ENCODE measurements at places on chromosomes 2 and 18.

GRCh38 chr2:172578054-172578453, 22.2 kb downstream of the PDK1 start:
- DNase-seq: no peak

- DNase-seq: no peak
Measured at GRCh38 chr18:51884039-51884438, 456.0 kb upstream of the DCC start.

DNA sequence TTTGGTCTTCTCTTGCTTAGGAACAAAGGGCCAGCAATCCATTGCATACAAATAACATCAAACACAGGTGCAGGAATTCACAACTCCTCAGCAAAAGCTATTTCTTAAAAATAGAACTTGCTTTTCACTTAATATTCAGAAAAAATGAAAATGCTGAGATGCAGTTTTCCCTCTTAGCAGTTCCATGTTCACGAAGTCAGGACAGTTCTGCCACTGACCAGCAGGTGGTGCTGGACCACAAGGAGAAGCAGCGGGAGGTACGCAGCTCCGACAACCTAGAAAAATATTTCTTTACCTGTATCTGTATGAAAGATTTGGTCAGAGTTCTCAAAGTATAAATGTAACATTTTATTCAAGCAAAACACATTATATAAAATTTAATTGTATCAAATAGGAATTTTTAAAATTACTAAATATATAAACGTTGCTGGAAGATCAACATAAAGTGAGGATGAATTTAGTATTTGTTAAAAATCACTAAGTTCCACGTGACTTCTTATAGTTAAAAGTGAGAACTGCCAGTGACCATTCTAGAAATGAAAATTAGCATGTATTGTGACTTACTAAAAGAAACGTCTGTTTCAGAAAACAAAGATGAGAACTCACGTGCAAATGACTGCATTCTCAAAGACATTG, 48.8 kb downstream of the ADNP2 start:
- no peak for DNase-seq

- no peak for DNase-seq
Measured at GRCh38 chr2:182018218-182018617, 32.6 kb downstream of the PPP1R1C start.

- DNase-seq: no peak
Measured at GRCh38 chr18:27202741-27203140, 17.6 kb upstream of the CHST9 start.

GRCh38 chr2:154306266-154306970, 392.1 kb upstream of the KCNJ3 start:
- no peak for DNase-seq

DNA sequence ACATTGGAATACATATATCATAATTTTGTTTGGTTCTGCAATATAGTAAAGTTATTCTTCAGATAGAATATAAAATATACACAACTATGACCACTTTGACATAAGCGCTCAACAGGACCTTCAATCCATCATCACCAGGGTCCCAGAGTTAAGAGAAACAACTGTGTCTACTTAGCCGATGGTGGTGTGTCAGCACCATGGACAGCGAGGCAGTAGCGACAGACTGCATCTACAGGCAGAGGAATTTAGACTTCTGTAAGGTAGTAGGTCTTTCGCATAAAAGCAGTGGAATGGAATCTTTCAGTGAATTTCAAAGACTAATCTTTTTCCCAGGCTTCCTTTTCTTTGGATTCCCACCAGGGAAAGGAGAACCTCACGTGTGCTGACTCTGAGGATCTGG, 20.5 kb upstream of the LRPPRC start:
- DNase-seq: no peak

DNA sequence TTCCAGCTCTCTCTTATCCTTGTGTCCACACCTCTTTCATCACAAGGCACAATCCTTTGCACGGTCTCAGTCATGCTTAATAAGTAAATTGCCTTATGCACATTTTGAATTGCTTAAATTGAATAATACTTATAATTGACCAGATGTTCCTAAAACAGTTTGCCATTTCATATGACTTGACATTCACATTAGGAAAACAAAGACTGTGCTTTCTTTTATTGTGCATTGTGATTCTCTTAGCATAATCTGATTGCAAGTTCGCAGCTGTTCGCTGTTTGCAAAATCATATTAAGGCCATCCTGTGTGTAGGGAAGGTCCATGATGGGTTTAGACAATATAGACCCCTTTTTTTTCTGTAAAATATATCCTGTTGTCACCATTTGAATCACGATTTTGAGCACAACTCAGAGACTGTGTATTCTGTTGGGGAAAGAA, 75.6 kb downstream of the RNF144A start:
- DNase-seq: no peak

GRCh38 chr2:56674084-56674483, 490.3 kb downstream of the CCDC85A start:
- no peak for DNase-seq

DNA sequence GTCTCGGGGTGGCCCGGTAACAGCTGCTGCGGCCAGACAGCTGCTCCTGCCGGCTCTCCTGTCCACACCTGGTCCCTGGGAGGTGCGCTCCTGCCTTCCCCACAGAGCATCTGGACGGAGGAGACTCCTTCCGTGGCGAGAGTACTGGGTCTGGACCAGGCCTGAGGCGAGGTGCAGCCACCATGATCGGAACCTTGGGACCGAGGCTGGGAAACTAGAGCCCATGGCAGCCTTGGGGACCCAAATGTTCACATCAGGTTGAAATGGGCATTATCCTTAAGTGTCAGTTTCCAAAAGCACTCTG, 628 bp downstream of the GIGYF2 start:
- no peak for DNase-seq

DNA sequence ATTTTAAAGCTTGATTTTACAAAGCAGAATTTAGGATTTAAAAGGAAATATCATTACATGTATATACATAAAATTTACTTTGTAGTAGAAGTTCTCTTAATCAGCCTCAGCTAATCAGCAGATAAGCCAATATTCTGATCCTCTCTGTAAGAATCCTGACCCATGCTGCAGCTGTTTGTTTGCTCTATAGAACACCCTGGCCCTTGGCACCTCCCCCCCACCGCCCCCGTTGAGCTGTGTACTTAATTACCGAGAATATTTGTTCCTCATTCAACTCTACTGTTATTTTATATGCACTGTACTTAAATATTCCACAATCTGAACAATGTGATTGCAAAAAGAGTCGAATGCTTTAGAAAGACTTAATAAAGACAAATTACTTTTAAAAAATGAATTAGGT, 98.0 kb downstream of the EVA1A start:
- DNase-seq: no peak

DNA sequence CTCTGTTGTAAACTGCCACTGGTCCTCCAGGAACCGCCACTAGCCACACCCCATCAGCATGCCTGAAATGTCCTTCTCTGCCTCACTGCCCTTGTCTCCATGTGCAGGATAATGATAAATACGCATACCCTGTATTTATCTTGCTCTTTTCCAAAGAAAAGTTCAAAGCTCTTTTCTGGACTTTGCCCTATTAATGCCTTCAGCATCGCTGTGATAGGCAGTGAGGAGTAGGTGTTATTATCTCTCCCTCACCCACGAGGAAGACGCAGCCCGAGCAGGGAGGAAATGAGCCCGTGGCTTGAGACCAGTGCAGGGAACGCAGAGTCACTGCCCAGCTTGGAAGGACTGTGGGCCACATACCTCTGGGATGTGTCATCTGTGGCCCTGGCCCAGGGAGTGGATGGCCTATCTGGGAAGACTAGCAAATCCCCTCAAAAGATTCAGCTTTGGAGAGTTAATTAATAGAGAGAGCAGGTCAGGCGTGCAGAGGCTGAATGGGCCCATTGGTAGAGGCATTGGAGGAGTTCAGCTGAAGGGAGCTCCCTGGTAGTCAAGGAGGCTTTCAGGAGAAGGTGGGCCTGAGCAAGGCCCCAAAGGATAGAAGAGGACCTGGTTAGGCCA, 39.5 kb upstream of the MCFD2 start:
- DNase-seq: no peak

DNA sequence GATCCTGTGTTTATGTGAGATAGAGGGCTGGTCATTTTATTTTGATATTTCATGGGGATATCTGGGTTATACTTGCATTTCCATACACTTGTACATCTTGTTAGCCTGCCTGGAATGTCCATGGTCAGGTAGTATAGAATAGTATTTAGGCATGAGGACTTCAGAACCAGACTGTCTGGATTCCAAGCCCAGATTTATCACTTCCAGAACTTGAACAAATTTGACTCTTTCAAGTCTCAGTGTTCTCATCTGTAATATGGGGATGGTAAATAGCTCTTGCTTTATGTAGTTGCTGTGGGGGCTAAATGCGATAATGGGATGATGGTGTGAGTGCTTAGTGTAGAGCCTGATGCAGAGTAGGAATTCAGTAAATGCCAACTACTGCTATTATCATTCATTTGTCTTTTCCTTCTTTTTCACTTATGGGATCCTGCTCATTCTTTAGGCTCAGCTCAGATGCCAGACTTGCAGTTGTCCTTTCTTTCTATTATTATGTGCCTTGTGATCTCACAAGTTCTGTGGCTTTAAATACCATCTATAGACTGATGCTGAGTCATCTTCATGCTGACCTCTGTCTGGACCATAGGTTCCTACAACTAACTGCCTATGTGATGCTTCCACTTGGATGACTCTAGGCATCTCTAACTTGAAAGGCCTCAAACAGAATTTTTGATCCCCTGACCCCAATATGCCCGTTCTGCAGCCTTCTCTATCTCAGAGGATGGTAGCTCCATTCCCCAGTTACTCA, 67.4 kb downstream of the POLE4 start:
- no peak for DNase-seq

GRCh38 chr2:127023504-127023903, 83.5 kb downstream of the BIN1 start:
- no peak for DNase-seq

DNA sequence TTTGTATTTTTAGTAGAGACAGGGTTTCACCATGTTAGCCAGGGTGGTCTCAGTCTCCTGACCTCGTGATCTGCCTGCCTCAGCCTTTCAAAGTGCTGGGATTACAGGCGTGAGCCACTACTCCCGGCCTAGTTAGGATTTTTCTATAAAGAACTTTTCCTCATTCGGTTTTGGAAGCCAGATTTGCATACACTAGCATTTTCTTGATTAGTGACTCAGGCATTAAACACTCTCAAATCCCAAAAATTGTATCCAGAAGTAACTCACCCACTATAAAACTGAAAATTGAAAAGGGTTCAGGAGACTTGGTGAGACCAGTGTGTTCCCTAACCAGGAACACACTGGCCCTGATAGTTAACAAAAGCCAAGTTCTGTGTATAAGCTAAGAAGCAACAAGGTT, 25.2 kb downstream of the EIF2AK3 start:
- DNase-seq: no peak

- no peak for DNase-seq
Measured at GRCh38 chr2:219603771-219604170, 6.1 kb downstream of the STK11IP start.

Data from cortex of kidney (tissue), 1 donor.